Aorta (tissue), 5 donors: ENCODE measurements at places on chromosomes 7 and 10. TPM values are rescaled to one million over a fixed set of nuclear protein-coding genes. Genes with fewer than 3 reads are reported as not detected.
A peak's percentile ranks its signal among the peaks of the same experiment; 100 is the strongest.

GRCh38 chr10:47238331-47239095 is 61.5 kb upstream of the GDF10 start:
- no peaks in the 10 kb centered on the region for H3K36me3 ChIP-seq
- H3K27ac ChIP-seq: no peak overlapping the region
- H3K4me1 ChIP-seq: no peaks in the 10 kb centered on the region
- no peaks in the 10 kb centered on the region for H3K27me3 ChIP-seq

- H3K4me1 ChIP-seq: no peaks in the 10 kb centered on the region
- DNase-seq: no peak
- peaks cover 2% of the 10 kb centered on the region for H3K27me3 ChIP-seq
- H3K36me3 ChIP-seq: no peaks in the 10 kb centered on the region
Measured at GRCh38 chr10:7230036-7230435, 180.8 kb downstream of the SFMBT2 start.

DNA sequence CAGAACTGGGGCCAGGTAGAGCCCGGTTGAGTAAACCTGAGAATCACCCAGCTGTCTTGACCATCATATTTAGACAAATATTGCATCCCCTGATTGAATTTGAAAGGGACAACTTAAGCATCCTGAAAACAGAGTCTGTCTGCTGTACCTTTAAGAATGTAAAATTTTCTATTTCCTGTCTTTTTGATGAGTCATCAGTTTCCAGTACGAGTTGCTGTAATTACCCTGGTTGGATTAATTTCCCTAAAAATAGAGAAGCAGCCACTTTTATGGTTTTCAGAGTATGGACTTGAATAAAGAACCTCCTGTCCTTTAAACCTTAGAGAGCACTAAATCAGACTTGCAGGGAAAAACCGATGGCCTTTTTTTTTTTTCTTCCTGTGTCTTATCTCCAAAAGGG is 164.6 kb upstream of the SH2B2 start:
- H3K4me3 ChIP-seq: no peak overlapping the region
- no peaks in the 10 kb centered on the region for H3K4me1 ChIP-seq
- no peak overlapping the region for H3K27ac ChIP-seq
- no peak for DNase-seq

DNA sequence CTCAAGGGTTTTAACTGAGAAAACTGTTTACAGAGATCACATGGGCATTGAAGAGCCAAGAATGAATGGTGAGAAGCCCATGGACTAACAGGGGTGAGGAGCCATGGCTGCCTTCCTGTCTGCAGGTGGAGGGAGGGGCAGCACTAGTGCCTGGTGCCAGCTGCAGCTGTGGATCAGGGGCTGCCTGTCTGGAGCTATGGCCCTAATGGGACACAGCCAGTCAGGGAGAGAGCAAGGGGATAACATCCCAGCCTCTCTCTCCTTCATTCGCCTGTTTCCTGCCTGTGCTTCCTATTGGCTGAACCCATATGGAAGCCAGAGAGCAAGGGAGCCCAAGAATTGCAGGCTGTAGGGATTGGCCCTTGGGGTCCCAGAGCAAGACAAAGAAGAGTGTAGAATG is 125.8 kb upstream of the GAD2 start:
- no peaks in the 10 kb centered on the region for H3K27me3 ChIP-seq
- no peak overlapping the region for H3K4me3 ChIP-seq
- DNase-seq: no peak
- no peaks in the 10 kb centered on the region for H3K36me3 ChIP-seq

DNA sequence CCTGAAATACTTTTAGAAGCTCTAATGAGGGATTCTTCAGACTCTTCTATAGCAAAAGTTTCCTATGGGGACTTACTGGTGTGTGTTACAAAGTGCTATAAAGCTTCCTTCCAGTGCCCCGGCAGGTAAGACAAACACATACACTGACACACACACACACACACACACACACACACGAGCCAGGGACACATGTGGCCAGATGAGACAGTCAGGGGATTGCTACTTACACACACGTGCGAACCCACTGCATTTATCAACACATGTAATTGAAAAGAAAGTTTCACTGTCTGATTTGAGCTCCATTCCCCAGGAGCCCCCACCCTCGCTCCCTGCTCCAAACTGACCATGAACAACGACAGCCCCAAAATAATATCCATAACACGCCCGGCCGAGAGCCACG is 119.8 kb downstream of the PRPF18 start:
- no peak for DNase-seq
- H3K27me3 ChIP-seq: no peaks in the 10 kb centered on the region
- peak overlapping the region; percentile 10 for H3K27ac ChIP-seq
- no peaks in the 10 kb centered on the region for H3K36me3 ChIP-seq
- no peaks in the 10 kb centered on the region for H3K4me1 ChIP-seq

DNA sequence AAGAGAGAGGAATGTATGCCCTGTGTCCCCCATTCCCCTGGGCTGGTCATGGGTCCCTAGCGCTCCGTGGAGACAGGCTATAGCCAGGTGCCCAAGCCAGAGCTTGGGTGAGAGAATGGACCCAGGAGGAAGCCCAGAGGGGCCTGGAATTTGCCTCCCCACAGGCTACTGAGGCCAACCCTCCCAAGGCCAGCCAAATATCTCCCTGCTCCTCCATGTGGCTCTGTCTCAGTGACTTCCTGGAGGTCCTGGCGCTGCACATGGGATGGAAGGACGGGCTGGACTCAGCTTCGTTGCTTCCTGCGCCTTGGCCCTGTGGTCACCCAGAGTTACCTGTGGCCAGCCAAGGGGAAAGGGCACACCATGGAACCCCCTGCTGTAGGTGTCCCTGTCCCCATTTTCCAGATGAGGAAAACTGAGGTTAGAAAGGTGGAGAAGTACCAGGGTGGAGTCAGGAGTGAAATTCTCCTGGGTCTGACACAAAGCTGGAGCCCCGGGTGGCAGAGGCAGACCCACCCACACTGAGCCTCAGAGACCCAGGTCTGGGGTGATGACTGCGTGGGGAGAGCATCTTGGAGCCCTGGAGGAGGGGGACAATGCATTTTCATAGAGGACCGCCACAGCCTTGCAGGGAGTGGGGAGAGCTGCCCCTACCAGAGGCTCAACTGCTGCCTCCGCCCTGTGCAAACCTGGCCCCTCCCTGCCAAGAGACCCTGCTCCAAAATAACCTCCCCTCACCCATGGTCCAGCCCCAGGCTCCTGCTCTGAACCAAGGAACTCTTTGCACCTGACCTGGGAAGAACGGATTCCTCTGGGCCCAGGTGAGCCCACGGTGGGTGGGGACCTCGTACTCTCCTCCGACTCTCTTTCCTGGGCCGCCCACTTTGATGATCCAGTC is 42.6 kb downstream of the TMEM270 start:
- no peaks in the 10 kb centered on the region for H3K27me3 ChIP-seq
- no peaks in the 10 kb centered on the region for H3K36me3 ChIP-seq
- H3K4me3 ChIP-seq: no peak overlapping the region
- peak; percentile 44 for DNase-seq
- H3K27ac ChIP-seq: peak overlapping the region; percentile 52

Gene ARPC1B
- 172 TPM for total RNA-seq

Gene NUTM2A
- total RNA-seq: 1.0 TPM

DNA sequence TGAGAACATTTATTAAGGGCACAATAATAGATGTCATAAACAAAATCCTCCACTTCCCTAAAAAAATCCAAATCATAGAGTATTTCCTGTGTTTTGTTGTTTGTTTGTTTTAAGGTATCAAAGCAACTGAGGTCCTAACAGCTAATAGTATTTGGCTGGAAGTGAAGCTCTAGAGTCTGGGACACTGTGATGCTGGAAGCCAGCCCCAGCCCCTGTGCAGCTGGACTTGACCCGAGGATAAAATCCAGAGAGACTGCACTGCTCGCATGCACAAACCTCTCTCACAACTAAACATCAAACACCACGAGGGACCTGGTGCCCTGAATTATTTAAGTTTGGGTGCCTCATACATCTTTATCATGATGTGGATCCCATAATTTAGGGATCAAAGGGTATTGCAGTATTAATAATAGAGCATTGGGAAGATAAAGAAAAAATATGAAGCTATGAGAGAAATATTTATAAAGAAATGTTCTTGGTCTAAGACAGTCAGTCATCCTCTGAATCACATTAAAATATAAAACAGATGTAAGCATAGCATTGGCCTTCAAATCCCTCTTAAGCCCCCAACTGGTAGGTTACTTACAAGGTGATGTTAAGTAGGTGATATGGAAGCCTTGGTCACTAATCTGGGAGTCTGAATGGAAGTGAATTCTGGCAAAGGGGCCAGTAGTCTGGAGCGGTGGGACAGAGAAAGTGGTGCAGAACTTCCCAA is 44.4 kb downstream of the CUBN start:
- no peaks in the 10 kb centered on the region for H3K4me1 ChIP-seq
- H3K27ac ChIP-seq: no peak overlapping the region
- no peaks in the 10 kb centered on the region for H3K27me3 ChIP-seq
- H3K36me3 ChIP-seq: no peaks in the 10 kb centered on the region
- H3K4me3 ChIP-seq: no peak overlapping the region

DNA sequence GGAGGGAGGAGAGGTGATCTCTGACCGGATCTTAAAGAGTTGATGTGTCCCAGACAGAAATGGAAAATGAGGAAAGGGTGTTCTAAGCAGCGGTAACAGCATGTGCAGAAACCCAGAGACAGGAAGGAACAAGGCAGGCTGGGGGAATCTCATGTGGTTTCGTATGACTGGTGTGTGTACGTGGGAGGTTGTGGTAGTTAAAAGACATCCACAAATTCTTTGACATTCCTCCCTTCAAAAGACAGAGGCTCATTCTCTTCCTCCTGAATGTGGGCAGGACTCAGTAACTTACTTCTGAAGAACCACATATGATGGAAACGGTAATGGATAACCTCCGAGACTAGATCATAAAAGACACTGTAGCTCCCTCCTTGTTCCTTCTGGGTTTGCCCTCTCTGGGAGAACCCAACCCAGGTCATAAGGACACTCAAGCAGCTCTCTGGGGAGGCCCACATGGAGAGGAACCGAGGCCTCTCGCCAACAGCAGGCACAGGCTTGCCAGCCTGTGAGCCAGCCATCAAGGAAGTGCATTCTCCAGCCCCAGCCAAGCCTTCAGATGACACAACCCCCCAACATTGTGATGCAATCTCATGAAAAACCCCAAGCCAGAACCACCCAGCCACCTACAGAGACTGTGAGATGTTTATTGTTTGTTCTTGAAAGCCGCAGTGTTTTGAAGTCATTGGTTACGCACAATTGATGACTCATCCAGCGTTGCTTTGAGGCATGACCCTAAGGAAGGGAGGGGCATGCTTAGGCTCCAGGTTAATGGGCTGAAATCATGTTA is 116.0 kb downstream of the SLIT1 start:
- H3K27me3 ChIP-seq: no peaks in the 10 kb centered on the region
- H3K4me3 ChIP-seq: no peak overlapping the region
- H3K27ac ChIP-seq: no peak overlapping the region
- no peaks in the 10 kb centered on the region for H3K4me1 ChIP-seq
- no peaks in the 10 kb centered on the region for H3K36me3 ChIP-seq

DNA sequence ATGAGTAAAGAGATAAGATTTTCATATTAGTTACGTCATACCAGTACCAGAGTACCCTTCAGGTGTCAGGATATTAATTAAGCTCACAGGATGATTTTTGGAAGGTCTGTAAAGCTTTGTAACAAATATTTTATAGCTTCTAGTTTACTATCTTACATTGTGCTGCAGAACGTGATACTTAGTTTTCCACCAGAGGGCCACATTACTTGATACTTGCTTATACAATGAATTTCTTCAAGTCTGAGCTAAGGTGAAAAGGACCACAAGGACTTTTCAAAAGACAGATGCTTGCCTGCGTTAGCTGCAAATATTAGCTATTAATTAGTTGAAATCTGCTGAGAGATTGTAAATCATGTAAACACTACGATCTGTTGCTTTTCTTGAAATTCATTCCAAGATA is 12.2 kb downstream of the FOXP2 start:
- no peak for DNase-seq
- H3K27ac ChIP-seq: no peak overlapping the region
- H3K27me3 ChIP-seq: no peaks in the 10 kb centered on the region
- no peaks in the 10 kb centered on the region for H3K36me3 ChIP-seq

Gene FGL2
- 208 TPM for total RNA-seq

Gene CASTOR2
- 18.7 TPM for total RNA-seq

GRCh38 chr10:44386546-44387052 is 1.7 kb upstream of the CXCL12 start:
- H3K36me3 ChIP-seq: no peaks in the 10 kb centered on the region
- H3K4me3 ChIP-seq: no peak overlapping the region
- no peaks in the 10 kb centered on the region for H3K27me3 ChIP-seq
- peak; percentile 90 for DNase-seq
- H3K27ac ChIP-seq: no peak overlapping the region
- no peaks in the 10 kb centered on the region for H3K4me1 ChIP-seq

Gene PDK4
- 34.1 TPM for total RNA-seq

- H3K4me3 ChIP-seq: no peak overlapping the region
- H3K4me1 ChIP-seq: no peaks in the 10 kb centered on the region
- H3K27me3 ChIP-seq: no peaks in the 10 kb centered on the region
- no peak overlapping the region for H3K27ac ChIP-seq
- no peak for DNase-seq
Measured at GRCh38 chr7:70663680-70664079, 468.3 kb upstream of the GALNT17 start.

DNA sequence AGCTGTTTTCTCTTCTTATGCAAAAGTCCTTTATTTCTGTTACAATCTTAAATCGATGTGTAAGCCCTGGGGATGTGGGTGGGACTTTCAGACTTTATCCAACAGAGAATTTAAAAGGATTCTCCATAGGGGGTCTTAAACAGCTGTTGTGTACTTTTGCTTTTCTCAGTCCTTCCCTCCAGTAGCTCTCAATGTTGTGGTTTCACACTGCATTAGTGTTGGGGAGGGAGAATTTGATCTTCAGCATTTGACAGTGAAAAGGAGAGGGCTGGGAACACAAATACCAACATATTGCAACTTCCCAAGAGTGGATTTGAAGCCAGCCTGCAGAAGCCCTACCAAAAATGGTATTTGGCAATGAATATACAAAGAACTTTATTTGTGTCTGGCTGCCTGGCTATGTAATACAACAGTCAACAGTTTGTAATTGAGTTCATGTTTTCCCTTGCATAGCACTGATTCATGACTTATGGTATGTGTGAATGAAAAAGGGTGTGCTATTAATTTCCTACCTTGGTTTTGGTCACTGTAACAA is 80.1 kb upstream of the CAPZA2 start:
- no peaks in the 10 kb centered on the region for H3K27me3 ChIP-seq
- H3K36me3 ChIP-seq: no peaks in the 10 kb centered on the region
- no peak overlapping the region for H3K27ac ChIP-seq
- no peak for DNase-seq
- no peak overlapping the region for H3K4me3 ChIP-seq

- H3K27me3 ChIP-seq: no peaks in the 10 kb centered on the region
- no peak overlapping the region for H3K27ac ChIP-seq
- DNase-seq: peak; percentile 70
- H3K36me3 ChIP-seq: no peaks in the 10 kb centered on the region
- no peak overlapping the region for H3K4me3 ChIP-seq
- H3K4me1 ChIP-seq: no peaks in the 10 kb centered on the region
Measured at GRCh38 chr10:79047875-79048638, 20.7 kb upstream of the ZMIZ1 start.

Gene DPYSL4
- total RNA-seq: 1.4 TPM

Gene ANKRD61
- not detected for total RNA-seq

GRCh38 chr10:128206676-128207075 is 80.5 kb upstream of the MKI67 start:
- H3K27me3 ChIP-seq: no peaks in the 10 kb centered on the region
- no peak overlapping the region for H3K4me3 ChIP-seq
- DNase-seq: no peak
- no peaks in the 10 kb centered on the region for H3K4me1 ChIP-seq
- H3K27ac ChIP-seq: no peak overlapping the region
